ENCODE measurements at places on chromosomes 1 and 21.

- no peak for DNase-seq
Observed at GRCh38 chr1:63548303-63548702, 25.0 kb downstream of the EFCAB7 start.

- DNase-seq, result no peak
Observed at GRCh38 chr1:160486453-160486852, 36.6 kb downstream of the SLAMF6 start.

DNA sequence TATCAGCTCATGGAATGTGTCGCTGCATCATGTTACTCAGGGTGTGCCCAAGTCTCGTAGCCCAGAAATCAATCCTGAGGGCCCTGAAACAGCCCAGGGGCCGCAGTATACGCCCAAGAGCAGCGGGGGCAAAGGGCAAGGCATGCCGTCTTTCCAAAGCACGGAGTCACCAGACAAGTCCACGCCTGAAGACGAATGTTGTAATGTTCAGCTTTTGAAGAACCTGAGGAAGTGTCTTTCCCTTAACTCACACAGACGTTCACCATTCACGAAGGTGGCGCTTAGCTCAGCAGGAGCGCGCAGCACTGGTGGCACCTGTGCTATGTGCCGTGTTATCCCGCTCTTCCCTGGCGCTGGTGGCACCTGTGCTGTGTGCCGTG, 18.8 kb upstream of the PWP2 start:
- DNase-seq, result no peak

GRCh38 chr1:59230622-59231021, 66.3 kb upstream of the FGGY start:
- no peak for DNase-seq

Data from activated CD4-positive, alpha-beta T cell treated with anti-CD3 and anti-CD28 coated beads for 24 hours (primary cell).